ENCODE measurements at places on chromosomes 1 and 21.

- no peak for DNase-seq
These were observed 27.9 kb downstream of the KCNAB2 start for GRCh38 chr1:6073480-6074053.

DNA sequence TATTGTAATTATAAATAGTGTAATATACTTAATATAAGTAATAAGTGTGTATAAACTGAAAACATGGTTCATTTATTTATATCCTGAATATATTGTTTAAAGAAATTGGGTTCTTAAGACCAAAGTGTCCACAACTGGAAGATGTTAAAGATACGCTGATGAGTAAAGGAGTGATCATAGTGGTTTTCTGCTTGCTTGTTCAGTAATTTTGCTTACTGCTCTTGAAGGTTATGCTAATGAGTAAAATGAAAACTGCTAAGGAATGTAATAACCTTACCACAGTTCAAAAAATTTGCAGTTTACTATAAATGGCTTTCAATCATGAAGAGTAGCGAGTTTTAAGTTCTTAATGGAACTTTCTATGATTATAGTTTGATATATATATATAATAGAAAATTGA is 22.0 kb downstream of the DONSON start:
- DNase-seq = no peak

- DNase-seq = peak; percentile 73
These were observed 5.6 kb downstream of the JAK1 start for GRCh38 chr1:64960731-64961130.

DNA sequence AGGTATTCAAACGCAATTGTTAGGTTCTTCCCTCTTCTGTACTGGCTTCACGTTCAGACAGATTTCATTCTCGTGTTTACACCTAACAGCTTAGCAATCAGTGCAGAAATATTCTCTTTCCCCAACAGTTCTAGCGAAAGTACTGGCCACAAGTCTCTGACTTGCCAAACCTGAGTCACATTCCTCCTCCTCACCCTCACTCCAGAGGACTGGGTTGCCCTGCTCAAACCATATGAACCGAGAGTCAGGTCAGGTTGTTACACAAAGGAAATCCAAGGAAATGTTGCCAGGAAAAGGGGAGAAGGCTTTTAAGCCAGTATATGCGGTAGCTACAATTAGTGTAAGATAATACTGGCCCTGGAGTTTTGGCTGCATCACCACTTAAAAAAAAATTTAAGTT is 282.5 kb downstream of the RGS7 start:
- no peak for DNase-seq

- DNase-seq = no peak
These were observed 4.6 kb downstream of the MPZ start for GRCh38 chr1:161304927-161305866.

DNA sequence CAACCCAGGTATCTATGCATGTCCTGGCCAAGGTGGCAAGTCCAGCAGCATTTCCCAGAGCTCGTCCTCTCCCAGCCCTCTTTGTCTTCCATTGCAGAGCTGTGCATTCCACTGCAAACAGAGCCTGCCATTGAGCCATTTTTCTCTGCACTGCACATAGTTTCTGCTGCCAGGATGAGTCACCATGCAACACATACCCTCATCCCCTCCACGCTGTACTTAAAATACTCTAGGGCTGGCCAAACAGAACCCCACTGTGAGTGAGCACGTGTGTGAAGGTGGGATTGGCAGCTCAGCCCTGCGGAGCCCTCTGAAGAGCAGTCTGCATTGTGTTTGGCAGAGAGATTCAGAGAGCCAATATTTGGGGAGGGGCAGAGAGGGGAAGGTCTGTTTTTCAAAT is 3.9 kb upstream of the ATP1B1 start:
- no peak for DNase-seq

- DNase-seq = no peak
These were observed 27.1 kb upstream of the GPR153 start for GRCh38 chr1:6288026-6288425.

DNA sequence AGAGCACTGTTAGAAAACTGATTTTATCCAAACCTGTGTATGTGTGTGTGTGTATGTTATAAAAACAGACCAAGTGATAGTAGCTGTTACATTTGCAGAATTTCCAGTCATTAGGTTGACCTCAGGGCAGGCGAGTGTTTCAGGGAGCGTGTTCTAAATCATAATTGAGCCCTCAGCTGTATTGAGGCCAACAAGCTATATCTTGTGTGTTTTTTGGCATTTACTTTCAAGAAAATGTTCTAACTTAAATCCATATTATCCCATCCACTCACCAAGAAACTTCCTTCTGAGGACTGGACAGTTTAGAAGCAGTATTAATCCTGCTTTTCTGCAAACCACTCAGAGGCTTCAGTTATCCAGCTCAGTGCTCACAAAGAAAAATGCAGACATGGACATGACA is 12.0 kb downstream of the DDAH1 start:
- no peak for DNase-seq

- no peak for DNase-seq
These were observed 124.5 kb downstream of the ATF6 start for GRCh38 chr1:161890574-161890973.

DNA sequence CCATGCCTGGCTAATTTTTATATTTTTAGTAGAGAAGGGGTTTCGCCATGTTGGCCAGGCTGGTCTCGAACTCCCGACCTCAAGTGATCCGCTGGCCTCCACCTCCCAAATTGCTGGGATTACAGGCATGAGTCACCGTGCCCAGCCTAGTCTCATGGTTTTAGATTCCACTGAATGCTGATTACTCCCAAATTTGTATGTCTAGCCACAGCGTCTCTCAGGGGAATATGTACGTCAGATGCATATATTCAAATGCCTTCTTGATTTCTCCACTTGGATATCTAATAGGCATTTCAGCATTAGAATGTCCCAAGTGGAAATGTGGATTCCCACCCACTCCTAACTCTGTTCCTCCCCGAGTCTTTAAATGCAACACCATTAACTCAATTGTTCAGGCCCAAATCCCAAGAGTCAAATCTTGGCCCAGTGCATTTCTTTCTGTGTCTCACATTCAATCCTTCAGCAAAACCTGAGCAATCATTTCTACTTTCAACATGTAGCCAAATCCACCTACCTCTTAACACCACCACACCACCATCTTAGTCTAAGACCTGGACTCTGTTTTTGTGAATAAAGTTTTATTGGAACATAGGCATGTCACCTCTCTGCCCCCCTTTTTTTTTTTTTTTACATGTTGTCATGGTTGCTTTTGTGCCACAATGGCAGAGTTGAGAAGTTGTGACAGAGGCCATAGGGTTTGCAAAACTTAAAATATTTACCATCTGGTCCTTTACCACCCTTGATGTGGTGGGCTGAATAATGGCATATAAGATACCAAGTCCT is 9.8 kb upstream of the CAMTA1 start:
- no peak for DNase-seq

DNA sequence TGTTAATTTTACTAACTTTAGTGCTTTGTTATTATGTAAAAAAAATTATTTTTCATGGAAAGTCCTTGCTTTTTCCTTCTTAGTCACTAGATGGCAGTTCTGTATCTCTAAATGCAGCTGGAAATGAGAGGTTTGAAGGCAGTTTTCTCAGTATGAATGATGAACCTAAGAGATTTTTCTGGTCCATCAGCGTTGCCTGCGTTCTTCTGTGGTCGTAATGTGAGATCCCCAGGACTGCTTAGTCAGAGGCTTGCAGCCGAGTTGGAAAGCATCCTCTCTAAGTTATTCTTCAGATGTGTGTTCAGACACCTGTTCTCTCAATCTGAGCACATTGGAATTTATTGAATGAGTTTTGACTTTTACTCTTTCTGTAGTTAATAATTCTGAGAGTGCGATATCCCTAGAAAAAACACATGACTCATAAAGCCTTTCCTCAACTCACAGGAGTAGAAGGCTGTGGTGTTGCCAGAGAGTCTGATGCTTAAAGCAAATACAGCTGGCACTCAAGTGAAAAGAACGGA is 99.3 kb downstream of the FMN2 start:
- DNase-seq = no peak

- no peak for DNase-seq
These were observed at the start of gene KCNK1 for GRCh38 chr1:233613252-233614172. TSS of gene KCNK1 (plus strand) at chr1:233614106. CDS start at chr1:233614172, 66 bp downstream.

GRCh38 chr1:167936068-167936929 is at the start of gene DCAF6:
TSS of gene DCAF6 (plus strand) at chr1:167936683. CDS start at chr1:167936912, 229 bp downstream.
- DNase-seq = peak; percentile 97

DNA sequence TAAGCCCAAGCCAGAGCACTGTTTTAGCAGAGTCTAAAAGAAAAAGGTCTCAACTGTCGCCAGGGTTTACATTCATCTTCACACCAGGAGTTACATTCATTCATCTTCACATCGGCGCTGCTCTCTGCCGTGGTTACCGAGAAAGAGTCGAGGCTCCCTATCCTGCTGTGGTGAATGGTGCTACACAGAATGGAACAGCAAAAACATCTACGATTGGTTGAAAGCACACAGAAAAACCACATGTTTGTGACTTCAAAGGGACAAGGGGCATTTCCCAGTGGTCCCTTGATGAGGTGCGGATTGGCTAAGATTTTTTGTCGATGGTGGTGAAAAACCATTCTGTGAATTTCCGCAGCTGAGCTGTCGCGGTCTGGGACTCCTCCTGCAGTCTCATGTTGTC is 231.1 kb downstream of the SIPA1L2 start:
- no peak for DNase-seq

GRCh38 chr1:16061266-16061665 is 12.2 kb downstream of the FAM131C start:
- DNase-seq = no peak

- no peak for DNase-seq
These were observed 8.2 kb downstream of the LMNA start for GRCh38 chr1:156122519-156123355.

- no peak for DNase-seq
These were observed 46.0 kb upstream of the IL12RB2 start for GRCh38 chr1:67261680-67262079.

DNA sequence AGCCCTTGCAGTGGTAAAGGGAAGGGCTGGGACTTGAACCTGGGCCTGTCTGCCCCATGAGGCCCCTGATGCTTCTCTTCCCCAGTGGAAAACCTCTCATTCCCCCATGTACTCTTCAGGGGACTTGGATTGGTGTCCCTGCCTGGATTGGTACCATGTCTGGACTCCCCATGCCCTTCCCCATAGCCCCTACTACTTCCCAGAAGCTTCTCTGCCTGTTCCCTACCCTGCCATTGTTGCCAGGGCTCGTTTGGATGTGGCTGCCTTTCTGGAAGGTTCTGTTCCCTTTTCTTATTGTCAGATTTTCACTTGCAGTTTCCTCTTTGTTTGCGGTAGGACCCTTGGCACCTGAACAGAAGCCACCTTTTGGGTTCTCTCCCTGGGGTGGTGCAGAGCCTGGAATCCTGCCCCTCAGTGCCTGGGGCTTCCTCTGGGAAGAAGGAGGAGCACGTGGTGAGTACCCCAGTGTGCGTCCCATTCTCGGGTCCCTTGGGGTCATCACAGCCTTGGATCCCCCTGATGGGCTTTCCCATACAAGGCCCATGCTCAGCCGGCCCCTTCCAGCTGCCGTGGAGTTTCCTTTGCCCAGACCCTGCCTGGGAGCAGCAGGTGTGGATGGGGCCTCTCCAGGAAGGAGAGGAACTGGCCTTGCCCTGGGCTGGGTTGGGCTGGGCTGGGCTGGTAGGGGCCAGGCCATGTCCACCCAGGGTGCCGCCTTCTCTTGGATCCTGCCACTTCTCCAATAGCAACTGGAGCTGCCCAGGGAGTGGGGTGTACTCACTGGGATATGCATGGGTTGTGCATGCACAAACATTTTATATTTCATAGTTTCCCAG is 281.1 kb downstream of the PTPRU start:
- DNase-seq = no peak

DNA sequence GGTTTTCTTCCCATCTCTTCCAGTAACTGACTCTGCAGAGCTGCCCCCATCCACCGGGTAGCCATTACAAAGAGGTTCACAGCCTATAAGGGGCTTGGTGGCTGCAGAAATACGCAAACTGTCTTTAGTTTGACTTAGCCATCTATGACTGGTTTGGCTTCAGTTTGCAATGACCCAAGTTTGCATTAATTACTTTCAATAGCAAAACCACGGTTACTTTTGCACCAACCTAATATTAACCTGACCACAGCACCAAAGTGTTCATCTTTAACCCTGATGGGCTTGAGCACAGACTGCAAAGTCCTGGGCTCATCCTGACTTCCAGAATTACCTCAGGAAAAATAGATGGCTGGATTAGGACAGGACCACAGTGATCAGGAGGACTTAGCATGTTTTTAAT is 2.2 kb upstream of the HAO2 start:
- DNase-seq = no peak

- DNase-seq = no peak
These were observed 108.5 kb downstream of the ASH1L start for GRCh38 chr1:155454096-155454495.

GRCh38 chr1:37073152-37073853 is 39.0 kb upstream of the GRIK3 start:
- no peak for DNase-seq

DNA sequence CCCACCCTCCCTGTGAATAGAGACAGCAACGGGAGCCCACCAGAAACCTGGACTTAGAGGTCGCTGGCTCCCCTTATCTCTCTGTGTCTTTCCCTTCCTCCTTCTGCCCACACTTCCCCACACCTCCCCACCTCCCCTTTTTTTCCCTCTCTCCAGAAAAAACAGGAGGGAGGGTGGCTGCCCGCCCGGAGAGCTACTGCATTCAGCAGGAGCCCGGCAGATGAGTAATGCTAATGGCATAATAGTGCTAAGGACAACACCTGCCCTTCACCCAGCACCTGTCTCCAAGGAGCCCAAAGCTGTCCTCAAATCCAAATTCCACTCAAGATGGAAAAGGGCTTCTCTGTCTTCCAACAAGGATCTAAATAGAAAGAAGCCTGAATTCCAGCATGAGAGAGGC is 11.4 kb upstream of the PRELP start:
- DNase-seq = no peak

- no peak for DNase-seq
These were observed 69.2 kb upstream of the EPS8L3 start for GRCh38 chr1:109832945-109833344.

Data from GM12864 (cell line).